ENCODE measurements at places on chromosomes 3 and 15.
A peak's percentile ranks its signal among the peaks of the same experiment; 100 is the strongest.

DNA sequence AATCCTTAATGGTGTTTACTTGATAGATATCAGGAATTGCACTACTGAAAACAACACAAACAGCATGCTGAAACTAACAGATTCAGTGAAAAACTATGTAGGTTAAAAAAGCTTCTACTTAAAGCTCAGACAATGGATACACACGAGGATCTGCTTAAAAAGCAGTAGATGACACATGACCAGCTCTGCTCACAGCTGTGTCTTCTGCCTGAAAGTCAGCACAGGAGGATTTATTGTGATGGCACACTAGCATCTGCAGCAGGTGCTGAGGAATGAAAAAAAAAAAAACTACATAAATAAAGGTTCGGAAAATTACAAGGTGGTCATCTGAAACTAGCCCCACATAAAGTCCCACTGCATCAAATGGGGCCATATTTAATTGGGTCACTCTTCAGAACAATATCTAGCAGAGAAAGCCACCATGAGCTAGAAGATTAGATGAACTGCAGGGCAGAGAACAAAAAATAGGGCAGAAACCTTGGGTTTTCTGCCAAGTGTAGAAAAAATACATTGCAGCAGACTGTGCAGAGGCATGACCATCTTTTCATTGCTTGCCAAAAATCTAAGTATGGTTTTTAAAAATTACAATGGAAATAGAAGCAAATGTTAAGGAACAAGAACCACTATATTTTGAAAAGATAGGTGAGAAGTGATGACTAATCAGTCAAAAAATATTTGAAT, 13.2 kb upstream of the GOLM2 start:
- DNase-seq = no peak

GRCh38 chr3:189937302-189938127, 183.2 kb downstream of the P3H2 start:
- DNase-seq = no peak

DNA sequence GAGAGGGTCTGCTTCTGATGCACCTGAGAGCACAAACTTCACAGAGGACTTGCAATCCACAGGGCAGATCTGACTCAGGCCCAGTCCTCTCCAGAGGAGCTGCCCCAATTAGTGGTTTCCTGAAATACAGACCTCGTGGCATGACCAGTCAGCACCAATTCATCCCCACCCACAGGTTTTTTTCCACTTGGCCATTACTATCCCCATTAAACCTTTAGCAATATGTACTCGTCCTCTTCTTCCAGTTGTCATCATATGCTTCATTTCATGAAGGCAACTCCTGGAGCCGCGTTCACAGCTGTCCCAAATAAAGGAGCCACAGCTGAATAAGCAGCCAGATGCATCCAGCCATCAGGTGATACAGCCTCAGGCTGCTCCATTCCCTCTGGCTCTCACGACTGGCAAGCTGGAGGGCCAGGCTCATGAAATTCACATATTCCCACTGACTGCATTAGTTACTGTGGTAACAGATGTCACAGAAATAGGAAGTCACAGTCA, 163.1 kb downstream of the FMN1 start:
- no peak for DNase-seq

- DNase-seq = no peak
Observed at GRCh38 chr15:42665827-42666226, 71.1 kb downstream of the CDAN1 start.

DNA sequence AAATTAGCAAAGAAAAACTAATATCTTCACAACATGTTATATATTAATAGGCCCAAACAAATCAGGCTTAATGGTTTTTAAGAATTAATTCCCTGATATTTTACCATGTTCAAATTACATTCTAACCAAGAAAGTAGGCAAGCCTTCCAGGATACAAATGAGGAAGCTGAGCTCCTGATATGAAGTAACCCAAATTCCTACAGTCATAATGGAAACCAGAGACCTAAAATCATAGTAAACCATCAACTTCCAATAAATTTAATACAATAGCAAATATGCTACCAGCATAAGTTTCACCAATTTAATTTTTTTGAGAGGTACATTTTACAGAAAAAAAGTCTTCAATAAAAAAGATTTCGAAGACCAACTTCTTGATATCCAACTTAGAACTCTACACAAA, 3.8 kb downstream of the DCBLD2 start:
- DNase-seq = no peak

DNA sequence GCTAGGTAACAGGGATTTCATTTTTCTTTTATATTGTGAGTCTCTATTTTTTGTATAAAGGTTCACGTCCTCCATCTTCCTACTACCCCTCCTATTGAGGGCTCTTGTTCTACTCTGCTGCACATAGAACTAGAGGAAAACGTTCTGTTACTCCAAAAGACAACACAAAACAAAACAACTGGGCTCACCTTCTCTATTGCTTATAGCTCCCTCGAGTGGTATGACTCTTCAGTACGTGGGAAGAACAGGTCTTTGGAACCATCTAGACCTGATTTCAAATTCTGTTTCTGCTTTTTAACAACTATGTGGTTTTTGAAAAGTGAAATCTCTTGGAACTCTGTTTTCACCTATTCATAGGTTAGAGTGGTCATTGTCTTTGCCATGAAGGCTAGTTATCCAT, 515.3 kb downstream of the SOX2 start:
- DNase-seq = no peak

- DNase-seq = peak; percentile 80
Observed at GRCh38 chr15:52677593-52678467, 1.4 kb downstream of the ATOSA start.

DNA sequence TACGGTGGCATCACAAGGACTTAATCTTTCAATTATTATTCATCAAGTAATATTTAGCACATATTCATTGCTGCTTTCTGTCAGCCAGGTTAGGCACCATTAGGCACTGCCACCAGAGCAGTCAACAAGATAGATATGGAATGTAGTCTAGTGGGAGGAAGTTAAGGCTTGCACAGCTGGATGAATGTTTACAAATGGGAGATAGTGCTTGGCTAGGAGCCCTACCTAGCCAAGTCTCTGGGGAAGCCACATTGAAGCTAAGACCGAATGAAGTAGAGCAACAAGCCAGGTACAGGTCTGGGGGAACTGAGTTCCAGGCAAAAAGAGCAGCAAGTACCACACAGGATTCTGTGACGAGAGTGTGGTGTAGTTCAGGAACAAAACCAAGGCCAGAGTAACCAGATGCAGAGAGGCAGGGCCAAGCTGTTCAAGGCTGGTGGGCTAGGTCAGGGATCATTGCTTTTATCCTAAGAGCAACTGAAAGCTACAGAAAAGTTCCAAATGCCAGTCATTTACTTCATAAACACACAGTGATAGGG, 33.4 kb upstream of the SCAANT1 start:
- no peak for DNase-seq

DNA sequence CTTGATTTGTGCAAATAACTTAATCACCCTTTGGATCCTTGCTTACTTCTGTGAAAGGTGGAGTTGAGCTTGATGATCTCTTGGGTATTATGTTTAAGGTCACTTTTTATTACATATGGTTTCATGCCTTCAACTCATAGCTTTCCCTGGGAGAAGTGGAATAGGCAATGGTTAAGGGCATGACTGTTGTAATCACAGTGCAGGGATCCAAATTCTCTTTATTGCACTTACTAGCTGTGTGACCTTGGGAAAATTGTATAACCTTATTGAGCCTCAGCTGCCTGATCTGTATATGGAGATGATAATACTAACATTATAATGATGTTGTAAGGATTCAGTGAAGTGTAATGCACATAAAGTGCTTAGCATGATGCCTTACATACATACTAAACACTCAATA, 59.1 kb downstream of the PLCL2 start:
- no peak for DNase-seq

DNA sequence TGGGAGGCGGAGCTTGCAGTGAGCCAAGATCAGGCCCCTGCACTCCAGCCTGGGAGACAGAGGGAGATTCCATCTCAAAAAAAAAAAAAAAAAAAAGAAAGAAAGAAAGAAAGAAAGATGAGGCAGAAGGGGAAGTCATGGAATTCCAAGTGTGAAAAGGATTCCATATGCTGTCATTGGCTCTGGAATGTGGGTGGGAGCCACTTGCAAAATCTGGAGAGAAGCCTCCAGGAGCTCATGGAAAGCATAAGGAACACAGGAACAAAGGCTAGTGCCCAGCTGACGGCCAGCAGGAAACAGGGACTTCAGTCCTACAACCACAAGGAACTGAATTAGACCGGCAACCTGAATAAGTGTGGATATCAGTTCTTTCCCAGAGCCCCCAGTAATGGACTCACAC, 12.5 kb upstream of the TRAK1 start:
- no peak for DNase-seq

- no peak for DNase-seq
Observed at GRCh38 chr3:22157848-22158247, 406.8 kb upstream of the ZNF385D start.

DNA sequence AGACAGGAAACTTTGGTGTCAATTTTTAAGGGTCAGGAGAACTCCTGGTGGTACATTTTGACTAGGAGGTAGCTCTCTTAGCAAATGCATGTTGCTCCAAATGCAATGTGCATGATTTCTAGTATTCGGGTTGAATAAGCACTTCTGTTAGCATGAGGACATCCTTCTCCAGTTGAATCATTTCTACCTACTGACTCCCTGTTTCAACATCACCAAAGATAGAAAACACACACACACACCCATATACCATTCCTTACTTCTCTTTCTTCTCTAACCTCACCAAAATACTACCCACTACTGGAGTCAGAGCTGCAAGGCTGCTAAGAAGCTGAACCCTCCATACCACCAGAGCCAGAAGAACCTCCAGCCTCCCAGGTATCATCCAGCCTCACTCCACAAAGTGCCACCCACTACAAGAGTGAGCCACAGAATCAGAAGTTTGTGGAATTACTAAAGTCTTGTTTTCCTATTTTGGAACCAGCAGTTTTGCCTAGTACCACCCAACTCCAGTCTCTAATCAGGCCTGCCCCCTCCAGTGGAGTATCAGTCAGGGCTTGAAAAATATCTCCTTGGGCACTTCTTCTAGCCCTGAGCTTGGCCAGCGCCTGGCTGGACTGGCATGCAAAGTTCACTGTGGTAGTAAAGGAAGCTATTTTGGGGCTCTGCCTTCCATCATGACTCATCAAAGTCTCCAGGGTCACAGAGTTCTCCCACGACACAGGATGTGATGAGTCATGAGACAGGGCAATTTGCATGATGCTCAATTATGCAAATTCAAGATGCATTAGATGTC, 110.3 kb downstream of the CYP19A1 start:
- DNase-seq = peak; percentile 3

- no peak for DNase-seq
Observed at GRCh38 chr3:34207806-34208205, 409.4 kb downstream of the PDCD6IP start.

DNA sequence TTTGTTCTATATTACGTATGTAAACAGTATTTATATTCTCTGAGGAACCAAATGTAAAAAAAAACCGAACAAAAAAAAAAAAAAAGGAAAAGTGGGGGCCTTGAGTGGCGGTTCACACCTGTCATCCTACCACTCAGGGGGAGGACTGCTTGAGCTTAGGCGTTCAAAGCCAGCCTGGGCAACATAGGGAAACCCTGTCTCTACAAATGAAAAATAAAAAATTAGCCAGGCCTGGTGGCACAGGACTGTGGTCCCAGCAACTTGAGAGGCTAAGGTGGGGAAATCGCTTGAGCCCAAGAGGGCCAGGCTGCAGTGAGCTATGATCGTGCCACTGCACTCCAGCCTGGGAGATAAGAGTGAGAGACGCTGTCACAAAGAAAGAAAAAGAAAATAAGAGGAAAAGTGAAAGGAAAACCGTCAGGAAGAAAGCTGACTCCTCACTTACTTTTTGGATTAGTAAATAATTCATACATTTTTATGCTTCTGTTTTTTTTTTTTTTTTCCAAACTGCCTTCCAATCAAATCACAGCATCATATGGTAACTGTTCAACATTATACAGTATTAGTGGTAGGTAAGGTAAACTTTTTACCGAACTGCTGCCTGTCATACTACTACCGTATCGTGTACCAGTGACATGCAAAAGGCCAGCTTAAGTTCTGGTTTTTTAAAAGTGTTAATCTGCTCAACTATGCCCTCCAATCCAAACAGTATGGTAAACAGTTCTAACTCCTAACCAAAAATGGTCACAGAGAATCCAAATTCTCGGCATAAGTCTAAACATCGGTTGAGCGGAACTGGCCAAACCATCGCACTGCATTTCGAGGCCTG, 1.2 kb downstream of the PHC3 start:
- no peak for DNase-seq

All from natural killer cell (primary cell).